Activated naive CD4-positive, alpha-beta T cell treated with anti-CD3 and anti-CD28 coated beads, Interleukin-2, amount 50 U/mL, for 72 hours (primary cell): ENCODE measurements at places on chromosomes 3 and 15.

GRCh38 chr3:189272500-189273119, 100.8 kb downstream of the TPRG1 start:
- DNase-seq, result no peak

- no peak for DNase-seq
Observed at GRCh38 chr3:128313935-128314334, 152.8 kb downstream of the DNAJB8 start.

- DNase-seq, result no peak
Observed at GRCh38 chr15:72354496-72354895, 21.3 kb downstream of the HEXA start.

- DNase-seq, result no peak
Observed at GRCh38 chr15:68589783-68590710, 11.3 kb downstream of the CORO2B start.

DNA sequence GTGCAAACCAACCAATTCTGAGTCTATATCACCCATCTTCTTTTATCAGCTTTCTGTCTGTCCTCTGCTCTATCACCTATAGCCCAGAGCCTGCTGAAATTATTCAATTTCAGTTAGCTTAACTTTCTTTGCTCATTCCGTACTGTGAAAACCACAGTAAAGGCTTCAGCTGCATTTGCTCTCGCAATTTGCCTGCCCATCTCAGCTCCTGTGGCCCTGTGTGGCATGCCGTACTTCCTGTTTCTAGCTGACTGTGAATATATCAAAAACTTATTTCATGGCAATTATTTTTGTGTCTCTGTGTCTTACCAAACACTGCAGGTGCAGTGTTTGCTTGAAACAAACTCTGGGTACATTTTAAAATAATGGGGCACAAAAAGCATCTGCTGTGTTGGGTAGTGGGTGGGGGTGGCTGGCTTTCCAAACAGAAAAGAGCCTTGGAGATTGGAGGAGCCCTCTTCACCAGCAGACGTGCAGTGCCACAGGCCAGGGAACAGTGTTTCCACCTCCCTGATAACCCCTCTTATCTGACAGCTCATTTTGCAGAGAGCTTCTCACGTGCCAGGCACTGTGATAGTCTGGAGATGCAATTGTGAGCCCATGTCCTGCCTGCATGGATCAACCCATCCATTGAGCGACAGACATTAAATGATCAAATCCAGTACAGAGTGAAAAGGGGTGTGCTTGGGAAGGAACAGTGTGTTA, 45.2 kb downstream of the GASK1A start:
- peak; percentile 12 for DNase-seq

DNA sequence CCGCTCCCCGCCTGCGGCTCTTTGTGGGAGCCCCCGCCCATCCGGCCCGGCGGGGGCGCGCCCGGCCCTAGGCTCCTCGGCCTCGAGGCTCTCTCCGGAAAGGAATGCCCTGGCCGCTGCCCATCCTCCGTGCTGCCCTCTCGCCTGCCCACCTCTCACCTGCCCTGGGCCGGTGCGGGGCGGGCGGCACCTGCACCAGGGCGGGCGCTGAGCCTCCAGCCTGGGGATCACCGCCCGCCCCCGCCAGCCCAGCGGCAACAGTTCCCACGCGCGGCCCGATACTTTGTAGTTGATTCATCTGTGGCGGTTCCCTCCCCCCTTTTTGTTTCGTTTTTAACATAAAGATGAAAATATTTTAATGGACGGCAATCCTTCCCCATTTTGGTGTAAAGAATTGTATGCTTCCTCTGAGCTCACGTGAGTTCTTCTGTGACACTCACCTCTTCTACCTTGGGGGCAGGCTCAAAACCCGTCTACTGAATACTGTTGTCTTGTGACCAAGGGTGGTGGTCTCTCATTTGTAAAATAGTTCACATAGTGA, 1.9 kb downstream of the KLF13 start:
- DNase-seq, result peak; percentile 74

- no peak for DNase-seq
Observed at GRCh38 chr3:156865732-156866131, 39.6 kb downstream of the LEKR1 start.

DNA sequence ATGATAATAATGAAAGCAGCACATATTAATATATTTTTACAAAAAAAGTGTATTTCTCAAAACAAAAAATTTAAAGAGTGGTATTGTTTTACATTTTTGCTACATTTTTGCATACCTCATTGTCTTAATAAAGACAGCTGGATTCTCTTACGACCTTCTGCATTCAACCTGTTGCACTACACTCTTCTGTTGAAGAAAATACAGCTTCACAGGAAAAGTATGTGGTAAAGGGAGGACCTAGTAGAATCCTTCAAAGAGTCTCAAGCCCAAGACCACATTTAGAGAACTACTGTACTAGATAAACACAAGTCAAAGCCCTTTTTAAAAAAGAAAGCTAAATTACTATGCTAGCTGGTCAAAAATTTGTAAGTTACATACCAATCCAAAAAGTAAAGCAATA, 7.9 kb downstream of the ZNF280D start:
- no peak for DNase-seq

DNA sequence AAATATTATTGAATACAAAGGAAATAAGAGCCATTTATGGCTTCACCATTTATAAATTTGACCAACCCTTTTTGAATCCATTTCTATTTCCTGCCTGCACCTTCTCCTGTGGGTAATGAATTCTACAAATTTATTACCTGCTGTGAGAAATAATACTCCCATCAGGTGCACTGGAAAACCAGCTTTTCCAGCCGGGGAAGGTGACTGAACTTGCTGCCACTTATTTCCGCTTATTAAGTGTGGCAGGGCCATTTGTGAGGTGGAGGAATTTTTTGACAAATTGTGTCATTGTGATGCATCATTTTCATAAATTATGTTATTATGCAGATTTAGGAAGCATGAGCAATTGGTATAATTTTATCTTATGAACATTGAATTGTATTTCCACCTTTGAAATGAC, 151.1 kb downstream of the SQOR start:
- no peak for DNase-seq

DNA sequence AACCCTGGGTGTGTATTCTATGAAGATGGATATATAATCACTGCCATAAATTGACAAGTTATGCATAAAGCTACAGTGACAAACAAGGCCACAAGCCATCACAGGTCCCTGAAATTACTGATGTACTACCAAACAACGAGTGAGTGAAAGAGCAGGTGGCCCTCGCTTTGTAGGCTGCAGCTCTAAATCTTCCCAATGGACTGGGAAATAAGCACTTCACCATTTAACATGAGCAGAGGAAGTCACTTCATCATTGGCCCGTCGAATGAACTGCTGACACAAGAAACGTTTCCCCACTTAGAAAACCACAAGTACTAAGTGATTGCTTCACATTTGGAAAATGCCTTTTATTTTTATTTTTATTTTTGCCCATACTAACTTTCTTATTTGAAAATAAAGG, 218.0 kb downstream of the ZNF385D start:
- no peak for DNase-seq

DNA sequence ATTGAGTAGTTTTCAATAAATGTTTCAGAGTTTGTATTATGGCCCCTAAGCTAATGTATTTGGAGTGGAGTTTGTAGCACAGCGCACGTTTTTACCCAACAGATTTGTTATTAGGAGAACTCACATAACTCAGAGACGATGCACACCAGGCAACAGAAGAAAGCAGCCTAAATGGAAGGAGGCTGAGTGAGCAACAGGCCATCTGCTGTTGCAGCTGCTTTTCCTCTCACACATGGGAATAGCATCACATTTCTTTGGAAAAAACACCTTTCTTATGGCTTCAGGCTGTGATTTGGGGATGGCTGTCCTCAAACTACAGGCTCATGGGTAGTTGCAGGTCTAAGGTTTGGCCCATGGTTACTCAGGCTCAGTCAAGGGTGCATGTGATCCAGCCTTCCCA, 469.3 kb upstream of the MCTP2 start:
- DNase-seq, result no peak

DNA sequence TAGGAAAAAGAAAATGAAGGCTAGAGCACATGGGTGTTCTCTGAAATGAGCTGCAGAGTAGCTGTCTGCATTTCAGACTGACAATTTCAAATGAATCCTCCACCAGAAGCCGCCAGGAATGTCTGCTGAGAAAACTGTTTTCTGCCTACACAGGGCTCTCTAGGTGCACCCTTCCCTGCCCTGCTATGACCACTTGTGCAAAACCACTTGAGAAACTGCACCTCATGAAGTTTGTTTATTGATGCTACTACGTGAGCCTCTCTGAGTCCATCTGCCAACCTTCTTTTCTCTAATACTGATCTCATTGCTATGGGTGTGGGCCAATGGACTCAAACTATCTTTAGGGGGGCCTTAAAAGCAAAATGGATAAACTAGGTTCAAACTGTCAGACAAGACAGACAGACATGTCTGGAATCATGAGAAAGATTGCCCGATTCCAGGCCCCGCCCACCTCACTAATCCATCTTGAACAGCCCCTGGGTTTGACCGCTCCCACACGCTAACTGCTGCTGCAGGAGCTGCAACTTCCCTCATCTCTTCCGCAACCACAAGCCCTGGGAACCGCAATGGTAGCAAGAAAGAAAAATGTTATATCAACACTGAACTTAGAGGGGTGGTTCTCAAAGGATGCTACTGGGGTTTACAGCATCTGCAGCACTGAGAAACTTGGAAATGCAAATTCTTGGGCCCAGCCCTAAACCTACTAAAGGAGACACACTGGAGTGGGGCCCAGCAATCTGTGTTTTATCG, 9.0 kb upstream of the CD47 start:
- no peak for DNase-seq

- DNase-seq, result no peak
Observed at GRCh38 chr3:45976191-45977091, 19.2 kb downstream of the FYCO1 start.

DNA sequence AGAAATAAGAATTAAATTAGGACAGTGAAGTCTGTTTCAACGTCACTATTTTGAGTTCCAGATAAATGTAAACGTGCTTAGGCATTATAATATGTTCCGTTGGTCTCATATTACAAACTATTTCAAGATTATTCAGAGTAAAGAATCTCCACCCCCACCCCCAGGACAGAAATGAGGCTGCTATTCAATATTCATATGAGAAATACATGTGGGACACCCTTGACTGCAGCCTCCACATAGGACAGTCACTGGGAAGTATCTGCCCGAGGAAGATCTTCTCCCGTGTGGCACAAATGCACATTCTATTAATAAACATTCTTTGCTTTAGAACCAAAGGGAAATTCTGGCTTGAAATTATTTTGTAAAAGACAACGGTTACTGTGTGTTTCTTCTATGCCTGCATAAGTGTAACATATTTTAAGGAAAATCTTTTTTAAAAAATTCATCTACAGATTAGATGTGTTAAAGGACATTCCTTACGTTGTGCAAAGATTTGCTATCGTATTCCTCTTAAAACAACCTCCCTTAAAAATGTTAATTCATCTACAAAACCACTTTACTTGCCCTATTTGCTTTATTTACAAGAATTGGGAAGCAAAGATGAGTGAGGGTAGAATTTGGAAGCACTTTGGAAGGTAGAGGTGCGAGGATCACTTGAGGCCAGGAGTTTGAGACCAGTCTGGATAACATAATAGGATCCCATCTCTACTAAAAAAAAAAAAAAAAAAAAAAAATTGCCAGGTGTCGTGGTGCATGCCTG, 148.3 kb upstream of the SOX14 start:
- DNase-seq, result no peak

DNA sequence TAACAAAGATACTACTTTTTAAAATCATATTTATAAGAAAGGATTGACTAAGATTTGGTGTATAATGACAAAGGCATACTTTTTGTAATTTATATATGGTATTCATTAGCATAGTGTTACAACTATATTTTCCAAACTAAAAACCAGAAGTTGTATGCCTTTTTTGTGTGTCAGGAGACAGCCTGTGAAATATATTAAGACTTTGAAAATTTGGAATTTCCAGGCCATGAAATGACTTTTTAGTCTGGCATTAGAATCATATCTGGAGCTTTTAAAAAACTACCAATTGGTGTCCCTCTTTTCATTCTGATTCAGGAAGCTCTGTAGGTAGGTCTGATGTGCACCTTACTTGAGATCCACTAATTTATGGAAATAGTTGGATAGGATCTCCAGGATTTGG, 41.9 kb downstream of the CALML4 start:
- DNase-seq, result no peak

GRCh38 chr3:126050626-126051025, 33.3 kb downstream of the SLC41A3 start:
- no peak for DNase-seq

GRCh38 chr3:99686955-99687612, 48.7 kb downstream of the COL8A1 start:
- no peak for DNase-seq

DNA sequence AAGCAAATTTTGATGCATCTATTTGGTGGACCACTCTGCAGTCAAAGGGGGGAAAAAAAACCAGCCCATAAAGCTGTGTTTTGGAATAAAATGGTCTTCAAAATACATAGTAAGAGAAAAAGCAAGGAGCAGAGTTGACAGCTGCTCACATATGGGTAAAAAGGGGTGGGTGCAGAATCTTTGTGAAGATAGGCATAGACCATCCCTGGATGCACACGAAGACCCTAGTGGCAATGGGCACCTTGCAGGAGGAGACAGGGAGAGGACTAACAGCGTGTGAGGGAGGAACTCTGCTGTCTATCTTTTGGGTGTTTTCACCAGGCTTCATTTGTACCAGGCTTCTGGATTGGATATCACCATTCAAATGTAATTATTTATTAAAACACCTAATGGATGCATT, 43.9 kb downstream of the CTNNB1 start:
- DNase-seq, result no peak

DNA sequence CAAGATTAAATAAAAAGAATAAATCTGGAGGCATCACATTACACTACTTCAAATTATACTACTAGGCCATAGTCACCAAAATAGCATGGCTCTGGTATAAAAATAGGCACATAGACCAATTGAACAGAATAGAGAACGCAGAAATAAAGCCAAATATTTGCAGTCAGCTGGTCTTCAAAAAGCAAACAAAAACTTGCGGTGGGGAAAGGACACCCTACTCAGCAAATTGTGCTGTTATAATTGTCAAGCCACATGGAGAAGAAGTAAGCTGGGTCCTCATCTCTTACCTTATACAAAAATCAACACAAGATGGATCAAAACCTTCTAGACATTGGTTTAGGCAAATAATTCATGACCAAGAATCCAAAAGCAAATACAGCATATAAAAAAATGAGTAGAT, 259.2 kb upstream of the SLITRK3 start:
- DNase-seq, result no peak

- DNase-seq, result no peak
Observed at GRCh38 chr3:33377931-33378330, 62.3 kb downstream of the UBP1 start.

- DNase-seq, result no peak
Observed at GRCh38 chr15:53694476-53694874, 65.0 kb downstream of the WDR72 start.

DNA sequence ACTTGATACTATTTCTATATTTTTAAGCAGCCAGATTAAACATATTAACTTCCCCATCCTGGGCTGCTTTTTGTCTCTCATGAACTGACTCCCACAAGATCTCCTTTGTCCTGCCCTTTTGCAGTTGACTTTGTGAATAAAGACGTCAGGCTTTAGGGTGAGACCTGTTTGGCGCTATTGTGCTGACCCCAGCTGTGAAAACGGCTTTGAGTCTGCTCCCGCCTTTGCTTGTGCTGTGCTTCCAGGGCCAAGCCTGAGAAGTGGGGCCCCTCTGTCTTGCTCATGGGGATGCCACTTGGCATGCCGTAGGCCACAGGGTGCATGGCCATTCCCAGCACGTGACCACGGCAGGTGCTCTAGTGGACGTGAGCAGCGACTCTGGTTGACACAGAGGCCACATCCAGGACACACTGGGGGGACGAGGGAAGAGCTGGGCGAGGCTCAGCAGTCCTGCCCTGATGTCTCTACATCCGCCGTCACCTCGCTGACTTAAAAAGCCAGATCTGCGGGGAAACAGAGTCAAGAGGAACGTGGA, 268.9 kb upstream of the LYSMD4 start:
- no peak for DNase-seq

GRCh38 chr15:92151741-92152140, 241.9 kb upstream of the ST8SIA2 start:
- no peak for DNase-seq
